CD4-positive, alpha-beta T cell treated with Interleukin-15 for 4 hours (primary cell): ENCODE measurements at places on chromosomes 2 and 18.

GRCh38 chr18:46008531-46008930 is 41.4 kb upstream of the EPG5 start:
- no peak for DNase-seq

- DNase-seq: peak; percentile 4
Measured at GRCh38 chr2:233928594-233929351, 11.6 kb downstream of the TRPM8 start.

GRCh38 chr18:65755616-65756015 is 4.8 kb downstream of the CDH7 start:
- no peak for DNase-seq

DNA sequence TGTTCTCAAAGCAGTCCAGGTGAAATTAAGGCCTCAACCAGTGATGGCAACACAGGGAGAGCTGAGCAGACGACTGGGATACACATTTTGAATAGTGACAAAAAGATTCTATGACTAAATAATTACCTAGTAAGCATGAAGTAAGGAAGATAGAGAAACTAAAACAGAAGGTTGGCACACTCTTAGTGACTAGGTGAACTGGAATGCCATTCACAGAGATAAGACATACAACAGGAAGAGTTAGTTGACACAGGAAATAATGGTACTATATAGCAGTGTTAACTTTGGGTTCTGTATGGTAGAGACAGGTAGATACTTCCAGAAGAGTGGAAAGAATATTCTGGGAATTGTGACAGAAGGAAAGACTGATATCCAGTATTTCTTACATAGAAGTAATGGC is 181.8 kb upstream of the NT5C1B start:
- DNase-seq: no peak

GRCh38 chr18:60485201-60485600 is 112.6 kb upstream of the MC4R start:
- DNase-seq: no peak

DNA sequence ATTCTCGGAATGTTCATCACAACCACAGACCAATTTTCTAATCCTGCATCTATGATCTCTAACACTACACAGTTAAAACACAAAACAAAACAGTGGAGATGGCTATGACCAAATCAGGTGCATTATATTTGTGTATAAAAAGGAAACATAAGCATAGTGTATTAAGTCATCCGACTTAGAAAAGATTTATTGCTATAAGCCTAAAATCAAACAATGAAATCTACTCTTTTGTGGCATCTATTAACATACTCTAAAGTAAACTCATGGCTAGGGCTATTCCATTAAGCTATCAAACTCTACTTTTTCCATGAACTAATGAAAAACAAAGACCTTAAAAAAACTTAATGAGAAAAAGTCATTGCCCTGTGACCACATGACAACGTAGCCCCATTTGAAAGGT is 8.7 kb downstream of the SP3 start:
- no peak for DNase-seq

DNA sequence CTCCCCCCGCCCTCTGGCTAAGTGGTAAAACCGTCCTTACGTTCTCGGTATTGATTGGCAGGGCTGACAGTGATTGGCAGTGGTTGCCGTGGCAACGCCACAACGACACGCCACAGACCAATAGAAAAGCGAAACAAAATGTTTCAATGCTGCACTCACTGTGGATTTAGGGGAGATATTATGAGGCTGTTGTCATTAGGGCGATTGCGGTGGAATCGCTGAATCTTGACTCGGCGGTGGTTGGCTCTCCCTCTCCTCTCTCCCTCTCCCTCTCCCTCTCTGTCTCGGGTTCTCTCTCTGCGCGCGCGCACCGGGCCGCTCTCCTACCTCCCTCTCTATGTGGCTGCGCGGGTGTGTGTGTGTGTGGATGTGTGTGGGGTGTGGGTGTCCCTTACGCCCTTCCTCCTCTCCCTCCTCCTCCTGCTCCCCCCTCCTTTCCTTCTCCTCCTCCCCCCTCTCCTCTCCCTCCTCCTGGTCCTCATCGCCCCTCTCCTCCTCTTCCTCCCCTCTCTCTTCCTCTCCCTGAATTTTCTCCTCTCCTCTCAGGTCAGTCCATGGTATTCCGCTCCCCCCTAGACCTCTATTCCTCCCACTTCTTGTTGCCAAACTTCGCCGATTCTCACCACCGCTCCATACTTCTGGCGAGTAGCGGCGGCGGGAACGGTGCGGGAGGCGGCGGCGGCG is at the start of gene SIX3:
TSS of gene SIX3 (plus strand) at position 152 of the 684 bp plus-strand sequence. CDS start at position 555, 403 bp downstream.
- peak; percentile 18 for DNase-seq

GRCh38 chr2:56812432-56812831 is 628.6 kb downstream of the CCDC85A start:
- DNase-seq: no peak

DNA sequence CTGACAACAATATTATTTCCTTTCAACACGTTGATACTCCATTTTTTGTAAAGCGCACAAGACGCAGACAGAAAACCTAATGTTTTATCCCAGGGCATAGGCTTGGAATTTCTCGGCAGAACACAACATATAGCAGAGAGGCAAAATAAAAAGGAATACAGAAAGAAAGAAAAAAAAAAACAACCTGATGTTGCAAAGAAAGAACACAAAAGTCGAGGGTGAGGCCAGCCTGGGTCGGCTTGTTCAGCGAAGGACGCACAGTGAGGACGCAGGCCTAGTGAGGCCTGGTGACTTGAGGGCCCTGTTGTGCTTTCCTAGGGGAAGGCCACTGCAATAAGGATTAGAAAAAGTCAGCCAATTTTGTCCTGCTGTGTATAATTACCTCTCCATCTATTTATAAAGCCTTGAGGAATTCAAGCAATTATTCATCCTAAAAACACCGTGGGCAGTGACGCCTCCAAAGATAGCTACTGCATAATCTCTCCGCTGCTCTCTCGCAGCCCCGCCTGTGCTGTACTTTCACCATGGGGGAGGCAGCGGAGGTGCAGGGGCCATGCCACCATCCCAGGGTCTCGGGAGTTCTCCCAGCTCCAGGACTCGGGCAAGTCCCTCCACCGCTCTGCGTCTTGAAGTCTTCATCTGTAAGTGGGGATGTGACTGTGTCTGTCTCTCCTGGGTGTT is 61.9 kb upstream of the SH3RF3 start:
- DNase-seq: no peak

GRCh38 chr2:182868054-182868796 is 1.8 kb upstream of the FRZB start:
- DNase-seq: no peak

- DNase-seq: no peak
Measured at GRCh38 chr2:234003972-234004617, 46.4 kb upstream of the SPP2 start.

- DNase-seq: no peak
Measured at GRCh38 chr18:56257205-56257604, 381.2 kb downstream of the TXNL1 start.

- peak; percentile 16 for DNase-seq
Measured at GRCh38 chr2:190947711-190948251, 66.2 kb downstream of the STAT1 start.

DNA sequence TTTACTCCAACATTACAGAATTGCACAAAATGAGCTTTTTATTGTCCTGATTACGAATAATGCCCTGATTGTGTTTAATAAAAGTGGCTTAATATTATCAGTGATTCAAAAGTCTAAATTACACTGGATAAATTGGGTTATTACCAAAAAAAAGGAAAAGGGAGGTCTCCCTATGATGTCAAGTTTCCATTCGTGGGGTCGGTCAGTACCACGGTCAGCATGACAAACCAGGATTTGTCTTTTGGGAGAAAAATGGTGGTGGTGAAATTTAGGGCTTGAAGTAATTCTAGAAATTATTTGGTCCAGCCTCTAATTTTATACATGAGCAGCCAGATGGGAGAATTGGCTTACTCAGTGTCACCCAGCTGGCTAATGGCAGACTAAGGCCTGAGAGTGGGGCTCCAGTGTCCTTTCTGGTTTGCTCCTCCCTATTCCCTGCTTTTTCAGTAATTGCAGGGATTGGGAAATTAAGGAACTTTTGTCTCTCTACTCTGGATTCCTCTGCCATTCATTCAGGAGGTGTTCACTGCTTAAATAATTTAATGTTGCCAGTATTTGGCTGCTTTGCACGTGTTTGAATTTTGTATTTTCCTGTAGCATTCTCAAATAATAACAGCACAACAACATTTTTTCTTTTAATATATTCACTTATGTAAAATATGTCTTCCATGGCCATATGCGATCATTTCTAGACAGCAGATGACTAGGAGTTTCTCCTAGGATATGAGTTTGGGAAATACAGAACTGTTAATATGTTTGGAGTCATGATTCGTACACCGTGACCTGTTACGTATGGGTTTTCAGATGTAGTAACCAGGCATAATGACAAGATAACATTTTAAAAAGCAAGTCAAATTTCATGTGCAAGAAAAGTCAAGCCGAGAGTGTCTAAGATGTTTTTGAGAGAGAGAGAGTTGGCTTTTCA is 128.9 kb upstream of the NOSTRIN start:
- DNase-seq: no peak

DNA sequence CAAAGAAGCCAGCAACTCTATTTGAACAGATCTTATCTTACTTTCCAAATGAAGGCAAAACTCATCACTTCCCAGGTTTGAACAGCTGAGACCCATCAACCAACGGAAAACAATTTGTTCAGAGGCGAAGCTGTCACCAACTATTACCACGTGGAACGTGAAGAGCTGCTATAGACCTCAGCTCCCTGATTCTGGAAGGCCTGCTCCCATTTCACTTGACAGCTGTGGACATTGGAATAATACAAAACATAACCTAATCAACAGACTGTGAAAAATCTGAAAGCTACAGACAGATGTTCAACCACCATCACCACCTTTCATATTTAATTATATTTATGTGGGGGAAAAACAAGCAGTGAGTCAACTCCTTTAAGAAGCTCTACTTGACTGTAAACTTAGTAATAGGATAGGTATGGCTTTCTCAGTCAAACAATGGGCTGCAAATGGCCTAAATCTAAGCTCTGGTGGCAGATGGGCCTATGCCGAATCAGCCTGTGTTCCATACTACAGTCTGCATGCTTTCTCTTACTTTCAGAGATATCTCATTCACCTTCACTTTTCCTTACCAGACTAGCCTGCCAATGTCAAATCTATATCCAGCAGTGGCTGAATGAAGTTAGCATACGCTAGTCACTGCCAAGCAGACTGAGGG is 896.4 kb downstream of the TDRD15 start:
- DNase-seq: no peak

DNA sequence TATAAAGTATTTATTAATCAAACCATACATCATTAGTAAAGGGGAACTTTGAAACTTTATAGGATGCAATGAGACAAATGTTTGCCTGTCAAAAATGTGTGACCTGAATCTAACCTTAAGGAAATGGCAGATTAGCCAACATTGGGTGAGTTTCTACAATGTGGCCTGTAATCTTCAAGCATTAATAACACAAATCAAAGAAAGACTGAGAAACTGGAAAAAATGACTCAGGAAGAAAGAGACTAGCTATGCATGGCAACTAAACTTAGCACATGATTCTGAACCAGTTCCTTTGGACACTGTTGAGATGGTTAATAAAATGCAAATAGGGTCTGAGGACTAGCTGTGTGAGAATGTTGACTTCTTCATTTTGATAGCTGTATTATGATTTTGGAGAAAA is 628.6 kb upstream of the ID2 start:
- no peak for DNase-seq

DNA sequence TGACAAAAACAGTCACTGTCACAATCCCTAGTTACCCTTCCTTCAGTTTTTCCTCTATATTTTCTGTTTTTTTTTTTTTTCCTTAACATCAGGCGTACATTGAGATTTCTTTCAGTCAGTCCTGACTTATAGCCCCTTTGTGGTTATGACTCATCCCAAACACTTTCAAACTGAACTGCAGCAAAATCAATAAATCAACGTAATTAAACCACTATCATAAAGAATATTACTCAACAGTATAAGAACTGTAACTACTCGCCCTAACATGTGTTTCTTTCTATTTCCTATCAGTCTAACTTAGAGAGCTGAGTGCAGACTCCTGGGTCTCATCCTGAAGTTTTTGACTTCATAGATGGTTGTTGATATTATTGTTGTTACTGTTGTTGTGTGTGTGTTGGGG is 523.5 kb downstream of the LRRTM4 start:
- DNase-seq: no peak

- DNase-seq: no peak
Measured at GRCh38 chr2:183248866-183249567, 124.8 kb downstream of the NUP35 start.

DNA sequence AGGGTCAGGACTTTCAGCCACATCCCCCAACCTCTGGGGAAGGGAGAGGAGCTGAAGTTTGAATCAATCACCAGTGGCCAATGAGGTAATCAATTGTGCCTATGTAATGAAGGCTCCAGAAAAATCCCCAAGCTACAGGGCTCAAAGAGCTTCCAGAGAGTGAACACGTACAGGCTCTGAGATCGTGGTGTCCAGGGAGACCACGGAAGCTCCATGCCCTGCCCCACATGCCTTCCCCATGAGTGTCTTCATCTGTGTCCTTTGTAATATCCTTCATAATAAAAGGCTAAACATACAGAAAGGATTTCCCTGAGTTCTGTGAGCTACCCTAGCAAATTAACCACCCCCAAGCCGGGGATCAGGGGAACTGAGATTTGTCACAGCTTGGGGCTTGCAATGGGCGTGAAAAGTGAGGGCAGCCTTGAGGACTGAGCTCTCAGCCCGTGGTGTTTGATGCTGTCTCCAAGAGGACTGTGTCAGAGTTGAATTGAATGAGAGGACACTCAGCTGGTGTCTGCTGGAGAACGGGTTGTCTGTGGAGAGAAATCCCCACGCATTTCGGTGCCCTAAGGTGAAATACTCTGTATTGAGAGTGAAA is 25.5 kb upstream of the TUBB6 start:
- DNase-seq: no peak

GRCh38 chr2:235619544-235619943 is 125.7 kb downstream of the AGAP1 start:
- no peak for DNase-seq

DNA sequence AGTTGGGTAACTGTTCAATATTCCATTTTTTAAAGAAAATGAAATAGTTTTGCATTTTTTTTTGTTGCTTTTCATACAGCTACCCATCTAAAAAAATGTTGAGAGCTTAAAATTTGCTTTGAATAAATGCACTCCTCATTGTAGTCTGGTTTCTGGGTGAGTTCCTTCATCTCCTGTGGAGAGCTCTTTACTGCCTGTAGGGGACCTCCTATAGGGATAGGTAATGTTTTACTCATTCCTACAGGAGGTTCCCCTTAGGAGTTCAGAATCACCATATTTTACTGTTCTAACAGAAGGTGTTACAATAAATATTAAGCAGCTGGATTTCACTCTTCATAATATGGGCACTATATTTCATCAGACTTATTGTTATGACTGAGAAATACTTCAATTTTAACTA is 947.3 kb upstream of the CRIM1 start:
- no peak for DNase-seq

- DNase-seq: no peak
Measured at GRCh38 chr2:60489289-60489688, 64.2 kb downstream of the BCL11A start.

- DNase-seq: no peak
Measured at GRCh38 chr2:235992024-235992423, 176.2 kb downstream of the GBX2 start.

GRCh38 chr2:42089340-42089925 is 41.6 kb downstream of the PKDCC start:
- DNase-seq: peak; percentile 75

GRCh38 chr2:210443527-210443926 is 33.0 kb downstream of the LANCL1 start:
- DNase-seq: no peak
